ENCODE measurements at places on chromosomes 12 and 14.

DNA sequence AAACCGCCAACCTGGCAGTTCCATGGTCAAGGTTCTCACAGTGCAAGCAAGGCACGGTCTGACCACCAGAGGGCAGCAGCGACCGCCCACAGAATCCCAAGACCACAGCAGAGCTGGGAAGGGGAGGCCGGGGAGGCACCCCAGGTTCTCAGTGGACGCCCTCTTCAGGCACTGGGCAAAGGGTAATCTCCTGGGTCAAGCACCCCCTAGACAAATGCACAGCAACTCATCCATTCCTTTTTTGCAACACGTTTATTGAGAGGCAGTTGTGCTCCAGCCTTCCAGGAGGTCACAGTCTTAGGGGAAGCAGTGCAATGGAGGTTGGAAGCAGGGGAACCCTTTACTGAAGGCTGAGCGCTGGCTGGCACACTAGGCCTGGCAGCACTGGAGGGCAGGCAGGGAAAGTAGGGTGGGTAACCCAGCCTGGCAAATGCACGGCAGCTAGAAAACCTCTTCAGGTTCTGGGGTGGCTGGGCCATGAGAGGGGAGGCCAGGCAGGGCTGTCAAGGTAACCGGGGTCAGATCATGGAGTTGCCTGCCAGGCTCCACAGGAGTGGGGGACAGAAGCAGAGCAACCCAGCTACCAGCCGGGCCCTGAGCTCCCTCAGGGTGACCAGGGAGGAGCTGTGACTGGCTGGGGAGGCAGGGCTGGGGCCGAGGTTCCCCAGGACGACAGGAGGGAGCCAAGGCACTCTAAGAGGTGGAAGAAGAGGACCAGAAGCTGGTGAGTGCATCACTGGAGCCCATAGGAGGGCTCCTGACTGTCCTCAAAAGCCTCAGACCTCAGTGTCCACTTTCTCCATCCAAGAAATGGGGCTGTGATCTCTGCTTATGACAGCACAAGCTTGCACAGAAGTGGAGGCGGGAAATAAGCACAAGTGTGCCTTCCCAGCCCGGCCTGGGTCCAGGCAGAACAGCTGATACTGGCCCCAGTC, 1.8 kb upstream of the RHOF start:
- DNase-seq, result peak; percentile 73

- no peak for DNase-seq
Measured at GRCh38 chr14:26595926-26596542, 1.8 kb downstream of the NOVA1 start.

DNA sequence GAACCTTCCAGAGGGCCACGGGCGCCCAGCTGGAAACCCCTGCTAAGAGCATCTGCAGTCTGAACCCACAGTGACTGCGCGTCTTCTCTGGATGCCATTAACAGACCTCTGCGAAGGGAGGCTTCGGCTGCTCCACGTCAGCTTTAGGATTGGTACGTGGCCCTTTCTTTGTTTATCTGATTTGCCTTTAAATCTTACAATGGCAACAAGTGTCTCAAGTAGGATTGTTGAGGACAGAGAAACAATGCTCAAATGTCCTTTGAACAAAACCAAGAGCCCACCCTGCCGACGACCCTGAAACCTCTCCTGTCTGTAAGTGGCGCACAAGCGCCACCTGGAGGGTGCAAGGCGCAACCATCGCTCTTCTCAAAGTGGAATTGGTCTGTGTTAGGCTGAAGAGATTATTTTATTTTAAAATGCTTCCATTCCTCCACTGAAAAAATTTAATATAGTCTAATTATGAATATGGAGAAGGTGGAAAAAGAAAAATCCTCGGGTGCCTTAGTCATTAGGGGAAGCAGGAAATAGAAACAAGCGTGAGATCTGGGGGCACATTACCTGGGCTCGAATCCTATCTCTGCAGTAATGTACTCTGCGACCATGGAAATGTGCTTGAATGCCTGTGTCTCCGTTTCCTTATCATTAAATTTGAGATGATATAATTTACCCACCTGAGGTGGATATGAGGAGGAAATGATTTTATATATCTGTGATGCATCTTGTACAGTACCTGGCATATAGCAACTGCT, 82.6 kb upstream of the PTPRB start:
- DNase-seq, result peak; percentile 1

DNA sequence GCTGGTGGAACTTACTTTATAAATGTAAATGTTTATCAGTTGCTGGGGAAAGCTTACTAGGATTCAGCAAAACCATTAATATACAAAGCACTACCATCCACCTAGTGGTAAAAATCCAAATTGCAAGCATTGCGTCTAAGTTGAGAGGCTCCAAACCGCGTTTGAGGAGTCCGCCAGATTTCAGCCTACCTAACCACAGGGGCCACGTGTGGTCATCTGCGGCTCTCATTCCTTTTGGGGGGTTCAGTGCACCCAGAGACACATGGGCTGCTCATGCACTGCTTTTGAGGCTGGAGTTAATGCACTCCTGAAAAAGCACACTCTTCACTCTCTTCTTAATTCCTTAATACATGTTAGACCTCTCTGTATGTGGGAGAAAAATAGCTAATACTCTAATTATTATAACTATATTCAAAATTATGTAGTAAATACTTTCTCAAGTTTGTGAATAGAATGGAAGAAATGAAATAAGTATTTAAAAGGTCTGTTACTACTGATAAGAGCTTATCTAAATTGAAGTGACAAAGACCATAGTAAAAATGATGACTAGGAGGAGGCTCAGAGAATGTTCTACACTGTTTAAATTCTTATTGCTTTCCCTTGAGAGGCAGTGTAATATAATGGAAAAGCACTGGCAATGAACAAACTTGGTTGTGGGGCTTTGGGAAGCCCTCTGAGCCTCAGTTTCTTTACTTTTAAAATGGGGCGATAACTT, 41.4 kb upstream of the MANSC4 start:
- peak; percentile 55 for DNase-seq

DNA sequence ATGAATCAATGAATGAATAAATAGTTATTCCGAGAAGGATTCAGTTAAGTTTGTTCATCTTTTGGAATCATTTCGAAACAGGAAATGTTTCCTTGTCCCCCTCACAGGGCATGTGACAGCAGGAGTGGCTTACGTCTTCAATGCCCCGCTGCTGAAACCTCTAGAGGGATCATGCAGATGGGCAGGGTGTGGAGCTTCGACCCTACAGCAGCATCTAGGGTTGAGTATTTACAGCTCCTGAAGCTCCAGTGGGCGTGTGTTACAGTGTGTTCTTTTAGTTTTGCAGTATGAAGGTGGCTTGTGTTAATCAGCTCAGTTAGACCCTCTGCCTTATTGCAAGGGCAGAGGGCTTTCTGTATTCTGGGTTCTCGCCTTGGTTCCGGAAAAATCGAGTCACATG, 2.6 kb downstream of the NAV3 start:
- DNase-seq, result no peak

- DNase-seq, result no peak
Measured at GRCh38 chr12:19105463-19105862, 24.1 kb upstream of the PLEKHA5 start.

- DNase-seq, result peak; percentile 34
Measured at GRCh38 chr14:53147208-53147607, 5.9 kb downstream of the DDHD1 start.

DNA sequence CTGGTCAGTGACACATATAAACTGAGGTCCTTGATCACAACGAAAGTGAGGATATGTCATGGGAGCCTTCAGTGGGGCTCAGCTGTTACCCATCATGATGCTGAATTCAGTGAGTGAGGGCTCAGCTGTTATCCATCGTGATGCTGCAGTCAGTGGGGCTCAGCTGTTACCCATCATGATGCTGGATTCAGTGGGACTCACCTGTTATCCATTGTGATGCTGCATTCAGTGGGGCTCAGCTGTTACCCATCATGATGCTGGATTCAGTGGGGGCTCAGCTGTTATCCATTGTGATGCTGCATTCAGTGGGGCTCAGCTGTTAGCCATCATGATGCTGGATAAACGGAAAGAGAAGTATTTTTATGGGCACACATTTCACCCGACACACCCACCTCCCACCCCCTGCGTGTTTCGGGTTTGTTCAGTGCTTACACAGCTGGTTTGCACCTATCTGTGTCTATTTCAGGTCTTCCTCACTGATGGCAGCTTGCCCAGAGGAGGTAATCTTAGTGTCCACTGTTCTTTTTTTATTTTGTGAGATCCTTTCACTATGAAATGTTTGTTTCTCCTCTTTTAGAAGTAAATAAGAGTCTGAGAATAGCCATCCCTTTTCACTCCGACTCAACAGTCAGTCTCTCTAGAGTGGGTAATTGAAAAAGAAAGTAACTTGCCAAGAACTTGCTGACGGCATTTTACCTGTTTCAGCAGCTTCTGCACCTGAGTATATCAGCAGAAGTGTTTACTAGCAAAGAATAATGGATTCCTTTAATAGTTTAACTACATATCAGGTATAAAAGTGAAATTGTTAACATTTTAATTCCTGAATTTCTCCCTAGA, 183.0 kb downstream of the ERC1 start:
- DNase-seq, result no peak

GRCh38 chr12:59632408-59632807, 36.6 kb downstream of the SLC16A7 start:
- DNase-seq, result peak; percentile 7

GRCh38 chr14:45359746-45360145, 106.7 kb upstream of the MIS18BP1 start:
- no peak for DNase-seq

DNA sequence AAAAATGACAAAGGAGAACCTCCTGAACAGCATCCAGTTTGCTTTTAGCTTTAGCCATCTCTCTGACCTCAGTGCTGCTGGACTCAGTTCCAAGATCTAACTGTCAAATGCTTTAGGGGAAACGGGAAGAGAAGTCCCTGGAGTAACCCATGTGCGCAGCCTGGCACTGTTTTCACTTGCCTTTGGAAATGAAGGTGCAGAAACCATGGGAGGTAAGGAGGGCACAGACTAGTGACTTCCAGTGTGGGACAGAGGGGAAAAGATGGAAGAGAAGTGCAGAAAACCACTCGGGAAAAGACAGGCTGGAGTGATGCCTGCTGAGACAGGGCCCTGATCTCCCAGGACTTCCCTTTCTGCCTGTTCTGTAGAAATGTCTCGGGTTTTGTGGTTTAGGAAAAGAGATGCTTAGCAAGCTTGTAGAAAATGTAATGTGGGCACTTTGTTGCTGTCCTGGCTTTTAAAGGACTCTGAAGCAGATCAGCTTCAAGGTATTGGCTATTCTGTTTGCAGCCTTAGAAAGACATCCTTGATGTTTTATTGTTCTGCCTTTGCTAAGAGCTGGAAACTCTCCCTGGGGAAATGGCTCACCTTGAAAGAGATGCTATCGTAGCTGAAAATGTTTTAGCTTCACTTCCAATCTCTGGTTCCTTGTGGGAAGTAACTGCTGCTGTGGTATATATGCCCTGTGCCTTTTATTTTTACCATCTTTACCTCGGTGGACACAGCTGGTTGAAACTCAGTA, 124.6 kb upstream of the HIF1A start:
- peak; percentile 53 for DNase-seq

- DNase-seq, result no peak
Measured at GRCh38 chr12:3607821-3608220, 116.8 kb downstream of the PRMT8 start.

GRCh38 chr14:51726166-51726899, 74.6 kb downstream of the FRMD6 start:
- no peak for DNase-seq

- DNase-seq, result peak; percentile 9
Measured at GRCh38 chr14:73795466-73795865, 56.2 kb upstream of the PTGR2 start.

DNA sequence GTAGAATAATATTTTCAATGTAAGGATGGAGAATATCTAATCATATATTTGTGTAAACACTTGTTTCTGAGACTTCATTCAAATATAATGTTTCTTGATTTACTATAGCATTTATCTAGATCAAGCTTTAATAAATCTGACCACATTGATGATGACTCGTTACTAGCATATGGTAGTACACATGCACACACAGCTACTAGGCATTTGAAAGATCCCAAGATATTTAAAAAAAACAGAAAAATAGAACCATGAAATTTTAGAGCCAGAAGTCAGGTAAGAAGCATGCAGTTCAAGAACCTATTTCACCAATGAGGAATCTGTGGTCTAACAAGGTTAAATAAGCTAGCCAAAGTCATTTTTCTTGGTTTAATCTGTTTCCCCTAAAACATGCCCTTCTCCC, 32.0 kb downstream of the DCP1B start:
- DNase-seq, result no peak

DNA sequence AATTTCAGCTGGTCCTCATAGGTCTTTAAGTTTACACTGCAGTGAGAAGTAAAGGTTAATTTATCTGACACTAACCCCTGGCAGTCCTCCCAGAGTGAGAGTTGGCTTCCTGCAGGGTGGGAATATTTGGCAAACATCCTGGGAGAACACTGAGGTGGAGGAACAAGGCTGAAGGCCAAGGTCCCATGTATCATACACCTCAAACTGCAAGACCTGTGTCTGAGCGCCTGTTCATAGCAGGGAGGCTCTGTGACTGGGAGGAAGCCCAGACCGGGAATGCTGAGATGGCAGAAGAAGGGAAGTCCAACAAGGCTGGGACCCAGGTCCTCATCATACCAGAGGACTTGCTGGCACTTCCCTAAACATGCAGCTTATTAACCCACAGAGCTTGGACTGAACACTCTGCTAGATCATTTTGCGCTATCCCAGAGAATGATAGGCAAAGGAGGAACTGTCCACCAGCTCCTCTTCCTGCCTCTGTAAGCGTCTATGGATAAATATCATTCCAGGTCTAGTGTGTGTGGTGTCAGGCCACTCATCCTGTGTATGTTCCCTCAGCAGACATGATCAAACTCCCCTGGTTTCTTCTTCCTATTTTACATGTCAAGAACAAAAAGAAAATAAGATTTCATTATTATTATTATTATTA, 199.6 kb upstream of the CNOT2 start:
- no peak for DNase-seq
